Stimulated activated CD8-positive, alpha-beta memory T cell treated with anti-CD3 and anti-CD28 coated beads, Interleukin-15, amount 100 ng/mL, for 1 hour (primary cell): ENCODE measurements at places on chromosomes 6 and 20.

DNA sequence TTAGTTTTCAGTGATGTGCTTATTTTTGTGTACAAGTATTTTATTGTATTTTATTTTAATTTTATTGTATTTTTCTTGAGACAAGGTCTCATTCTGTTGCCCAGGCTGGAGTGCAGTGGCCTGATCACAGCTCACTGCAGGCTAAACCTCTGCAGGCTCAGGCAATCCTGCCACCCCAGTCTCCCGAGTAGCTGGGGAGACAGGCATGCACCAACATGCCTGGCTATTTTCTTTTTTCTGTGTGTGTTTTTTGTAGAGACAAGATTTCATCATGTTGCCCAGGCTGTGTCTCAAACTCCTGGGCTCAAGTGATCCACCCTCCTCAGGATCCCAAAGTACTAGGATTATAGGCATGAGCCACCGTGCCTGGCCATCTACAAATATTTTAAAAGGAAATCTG, 146.3 kb downstream of the MANEA start:
- no peak for DNase-seq

GRCh38 chr6:51495096-51495495, 592.3 kb downstream of the PKHD1 start:
- DNase-seq: no peak

DNA sequence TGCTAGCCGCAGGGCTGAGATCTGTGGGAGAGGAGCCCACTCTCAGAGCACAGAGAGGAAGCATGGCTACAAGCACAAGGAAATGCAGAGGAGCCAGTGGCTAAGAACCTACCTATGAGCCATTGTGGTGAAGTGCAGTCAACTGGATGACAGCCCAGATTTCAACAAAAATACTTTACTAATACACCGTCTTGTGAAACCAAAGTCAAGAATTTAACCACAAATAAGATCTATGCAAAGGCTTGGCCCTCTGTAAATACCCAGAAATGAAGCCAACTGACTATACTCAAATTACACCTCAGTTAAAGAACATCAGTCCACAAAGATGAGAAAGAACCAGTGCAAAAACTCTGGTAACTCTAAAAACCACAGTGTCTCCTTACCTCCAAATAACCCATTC, 40.1 kb upstream of the PTCHD4 start:
- DNase-seq: no peak

DNA sequence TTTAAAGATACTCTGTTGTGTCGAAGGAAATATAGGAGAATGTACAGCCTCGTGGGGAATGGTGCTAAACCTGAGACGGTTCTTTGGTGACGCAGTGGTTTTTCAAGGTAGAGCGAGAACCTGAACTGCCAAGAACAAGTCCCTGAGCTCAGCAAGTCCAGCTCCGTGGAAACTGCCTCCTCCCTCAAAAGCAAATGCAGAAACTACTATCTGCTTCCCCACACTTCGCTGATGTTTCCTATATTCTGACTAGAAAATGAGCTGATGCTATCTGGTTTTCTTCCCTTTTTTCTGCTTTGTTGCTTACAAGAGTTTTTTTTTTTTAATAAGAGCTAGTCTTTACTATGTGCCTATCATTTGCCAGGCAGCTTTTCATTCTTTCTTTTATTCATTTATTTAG, 85.3 kb upstream of the LY86 start:
- DNase-seq: no peak

- DNase-seq: no peak
Measured at GRCh38 chr6:70379473-70380013, 33.8 kb upstream of the FAM135A start.

DNA sequence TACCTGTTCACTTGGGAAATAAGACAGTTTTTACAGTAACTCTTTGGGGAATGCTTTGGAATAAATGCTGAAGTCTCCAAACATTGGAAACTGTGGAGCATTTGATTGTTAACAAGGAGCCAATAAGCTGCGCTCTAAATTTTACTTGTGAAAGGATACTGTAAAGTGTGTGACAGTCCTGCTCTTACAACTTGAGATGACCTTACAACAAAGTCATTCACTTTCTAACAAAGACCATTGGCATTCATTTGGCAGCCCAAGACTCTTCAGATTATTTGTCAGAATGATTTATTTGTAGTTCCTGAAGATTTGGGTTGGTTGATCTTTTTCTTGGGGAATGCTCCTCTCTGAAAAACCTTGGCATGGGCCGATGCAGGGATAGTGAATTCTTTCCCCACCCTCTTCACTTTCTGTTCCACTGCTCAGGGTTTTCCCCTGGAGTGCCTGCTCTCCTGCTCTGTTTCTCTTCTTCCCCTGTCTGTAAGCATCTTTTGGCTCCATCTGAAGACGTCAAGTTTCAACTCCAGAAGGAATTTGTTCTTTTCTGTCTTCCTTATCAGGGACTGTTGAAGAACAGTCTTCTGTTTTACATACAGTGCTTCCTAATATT, 116.4 kb downstream of the AKAP7 start:
- no peak for DNase-seq

GRCh38 chr6:19562468-19562867, 274.7 kb upstream of the ID4 start:
- DNase-seq: no peak

- no peak for DNase-seq
Measured at GRCh38 chr6:162541019-162541601, 186.5 kb downstream of the PRKN start.

- no peak for DNase-seq
Measured at GRCh38 chr6:43508481-43509141, 1.5 kb downstream of the LRRC73 start.

DNA sequence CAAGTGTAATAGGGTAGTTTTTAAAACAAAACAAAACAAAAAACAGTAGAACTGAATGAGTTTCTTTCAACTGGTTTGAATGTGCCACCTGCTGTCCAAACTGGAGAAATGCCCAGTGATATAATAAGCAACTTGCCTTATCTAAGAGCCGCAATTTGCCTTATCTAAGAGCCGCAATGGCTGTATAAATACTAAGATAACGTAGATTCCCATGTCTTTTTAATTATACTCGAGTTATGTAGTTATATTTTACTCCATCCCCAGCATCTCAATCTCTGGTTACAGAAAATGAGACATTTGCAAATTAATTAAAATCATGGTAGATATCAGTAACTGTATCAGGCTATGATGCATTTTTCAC, 67.2 kb downstream of the RPP40 start:
- DNase-seq: no peak

DNA sequence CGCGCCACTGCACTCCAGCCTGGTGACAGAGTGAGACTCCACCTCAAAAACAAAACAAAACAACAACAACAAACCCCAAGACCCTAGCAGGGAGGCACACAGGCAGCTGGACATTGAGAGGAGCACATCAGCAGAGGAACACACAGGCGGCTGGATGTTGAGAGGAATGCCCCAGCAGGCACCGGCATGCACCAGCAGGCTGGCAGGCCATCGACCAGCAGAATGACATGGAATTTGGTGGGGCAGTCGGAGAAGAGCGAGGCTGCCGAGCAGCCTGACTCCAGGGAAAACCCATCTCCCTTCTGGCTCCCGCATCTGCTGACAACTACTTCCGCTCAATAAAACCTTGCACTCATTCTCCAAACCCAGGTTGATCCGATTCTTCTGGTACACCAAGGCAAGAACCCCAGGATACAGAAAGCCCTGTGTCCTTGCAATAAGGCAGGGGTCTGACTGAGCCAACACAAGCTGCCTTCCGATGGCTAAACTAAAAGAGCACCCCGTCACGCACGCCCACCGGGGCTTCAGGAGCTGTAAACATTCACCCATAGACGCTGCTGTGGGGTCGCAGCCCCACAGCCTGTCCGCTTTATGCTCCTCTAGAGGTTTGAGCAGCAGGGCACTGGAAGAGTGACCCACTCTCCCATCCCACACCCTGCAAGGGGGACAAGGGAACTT, 60.2 kb downstream of the SLC22A23 start:
- DNase-seq: no peak

DNA sequence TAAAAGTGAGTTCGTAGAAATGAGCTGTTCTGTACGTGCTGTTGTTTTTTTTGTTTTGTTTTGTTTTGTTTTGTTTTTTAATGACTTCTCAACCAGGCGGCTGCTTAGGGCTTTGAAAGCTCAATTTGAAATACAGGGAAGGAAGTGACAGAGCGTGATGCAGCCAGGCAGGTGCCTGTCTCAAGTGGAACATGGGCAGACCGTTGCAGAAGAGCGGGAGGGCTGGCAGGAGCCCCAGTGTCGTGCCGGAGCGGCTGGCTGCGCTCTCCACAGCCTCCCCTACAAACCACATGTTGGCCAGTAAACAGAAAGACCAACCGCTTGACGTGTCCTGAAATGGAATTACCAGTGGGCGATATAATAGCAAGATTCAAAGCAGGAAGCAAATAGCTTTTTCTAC, 164.9 kb upstream of the RREB1 start:
- no peak for DNase-seq

GRCh38 chr20:46580613-46581205, 30.3 kb upstream of the OCSTAMP start:
- no peak for DNase-seq
